ENCODE measurements at places on chromosomes 2 and 18.

- DNase-seq, result no peak
Observed at GRCh38 chr18:63237881-63238692, 81.5 kb downstream of the BCL2 start.

GRCh38 chr2:182081602-182082260 lies 96.1 kb downstream of the PPP1R1C start:
- DNase-seq, result no peak

DNA sequence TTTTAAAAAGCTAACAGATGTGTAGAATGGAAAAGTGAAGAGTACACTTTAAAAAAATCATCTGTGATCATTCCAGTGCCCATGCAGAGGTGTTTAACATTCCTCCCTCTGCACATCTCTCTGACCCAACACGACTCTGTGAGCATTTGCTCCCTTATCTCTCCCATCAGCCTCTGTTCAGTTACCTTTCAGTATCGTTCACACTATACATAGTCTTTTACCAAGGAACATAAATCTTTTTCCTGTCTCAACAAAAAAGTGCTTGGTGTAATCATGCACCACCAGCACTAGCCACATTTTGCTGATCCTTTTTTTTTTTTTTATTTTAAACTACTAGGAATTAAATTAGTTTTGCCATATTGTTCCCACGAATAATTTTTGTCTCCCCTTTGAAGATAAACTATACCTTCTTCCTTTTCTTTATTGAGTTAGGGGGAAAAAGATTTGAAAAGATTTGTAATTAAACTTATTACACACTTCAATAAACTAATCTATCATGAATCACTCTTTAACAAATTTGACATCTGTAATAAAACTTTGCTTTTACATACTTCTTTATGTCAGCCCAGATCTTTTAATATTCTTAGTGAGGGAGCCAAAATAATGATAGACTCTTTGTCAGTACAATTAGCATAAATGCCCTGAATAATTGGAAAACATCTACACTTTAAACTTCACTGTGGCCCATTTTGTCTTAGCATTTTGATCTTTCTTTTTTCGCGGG lies 489.8 kb upstream of the FANCL start:
- DNase-seq, result no peak

DNA sequence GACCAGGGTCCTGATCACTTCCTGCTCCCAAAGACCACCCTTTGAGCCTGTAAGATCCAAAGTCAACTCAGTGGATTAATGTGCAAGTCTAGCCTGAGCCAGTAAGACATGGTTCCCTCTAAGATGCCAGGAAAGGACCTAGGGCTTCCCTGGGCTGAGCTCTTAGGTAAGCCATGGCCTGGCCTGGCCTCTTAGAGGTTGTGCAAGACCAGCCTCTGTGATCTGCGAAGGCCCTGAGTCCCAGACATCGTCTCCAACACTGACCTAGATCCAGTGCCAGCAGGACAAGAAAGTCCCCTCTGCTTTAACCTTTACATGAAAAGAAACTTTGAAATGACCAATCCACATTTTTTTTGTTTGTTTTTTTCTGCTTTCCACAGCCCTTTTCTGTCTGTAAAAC lies 73.6 kb upstream of the CYP1B1 start:
- DNase-seq, result no peak

DNA sequence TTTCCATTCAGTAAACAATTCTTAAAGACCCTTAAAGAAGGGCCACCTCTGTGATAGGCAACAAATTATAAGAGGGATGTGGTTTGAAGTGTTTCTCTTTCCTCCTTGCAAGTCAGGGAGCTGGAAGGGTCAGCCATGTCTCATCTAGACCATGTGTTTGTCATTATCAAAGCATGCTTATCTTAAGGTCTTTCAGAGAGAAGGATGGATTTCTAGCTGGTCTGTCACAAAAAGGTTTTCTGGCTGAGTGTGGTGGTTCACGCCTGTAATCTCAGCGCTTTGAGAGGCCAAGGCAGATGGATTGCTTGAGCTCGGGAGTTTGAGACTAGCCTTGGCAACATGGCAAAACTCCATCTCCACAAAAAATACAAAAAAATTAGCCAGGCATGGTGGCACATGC lies 59.2 kb upstream of the PEX13 start:
- DNase-seq, result no peak

DNA sequence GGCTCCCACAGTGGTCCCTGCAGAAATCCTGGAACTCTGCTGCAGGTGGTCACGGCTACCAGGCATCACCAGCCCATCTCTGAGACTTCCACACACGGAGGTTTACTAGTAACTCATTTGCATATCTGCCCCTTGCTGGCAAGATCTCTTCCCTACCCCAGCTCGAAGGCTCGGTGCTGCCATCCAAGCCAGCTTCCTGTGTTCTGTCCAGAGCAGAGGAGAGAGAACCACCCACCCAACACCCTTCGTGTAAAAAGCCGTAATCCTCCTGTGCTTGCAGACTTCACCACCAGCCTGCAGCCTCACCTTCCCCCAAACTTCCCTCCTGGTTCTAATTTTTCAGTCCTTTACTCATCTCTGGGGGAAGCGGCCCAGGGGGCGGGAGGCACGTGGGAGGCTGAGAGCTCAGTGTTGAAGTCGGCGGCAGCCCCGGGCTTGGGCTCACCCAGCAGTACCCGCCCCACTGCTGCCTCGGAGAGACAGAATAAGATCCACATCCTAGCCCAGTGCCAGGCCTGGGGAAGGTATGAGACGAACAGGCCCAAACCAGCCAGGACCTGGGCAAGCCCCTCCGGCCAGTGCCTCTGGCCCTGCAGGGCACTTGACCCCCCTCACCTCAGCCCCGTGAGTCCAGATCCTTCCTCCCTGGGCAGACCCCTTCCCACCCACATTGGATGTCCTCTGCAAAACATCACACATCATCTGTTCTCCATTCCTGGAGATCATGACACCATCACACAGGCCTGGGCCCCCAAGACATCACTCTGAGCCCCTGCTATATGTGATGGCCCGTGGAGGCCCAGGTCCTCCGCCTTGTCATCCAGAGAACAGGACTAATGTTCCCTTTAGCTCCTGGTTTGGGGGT lies 145.8 kb upstream of the ID2 start:
- no peak for DNase-seq

GRCh38 chr2:203470371-203470770 lies 64.7 kb downstream of the RAPH1 start:
- no peak for DNase-seq

DNA sequence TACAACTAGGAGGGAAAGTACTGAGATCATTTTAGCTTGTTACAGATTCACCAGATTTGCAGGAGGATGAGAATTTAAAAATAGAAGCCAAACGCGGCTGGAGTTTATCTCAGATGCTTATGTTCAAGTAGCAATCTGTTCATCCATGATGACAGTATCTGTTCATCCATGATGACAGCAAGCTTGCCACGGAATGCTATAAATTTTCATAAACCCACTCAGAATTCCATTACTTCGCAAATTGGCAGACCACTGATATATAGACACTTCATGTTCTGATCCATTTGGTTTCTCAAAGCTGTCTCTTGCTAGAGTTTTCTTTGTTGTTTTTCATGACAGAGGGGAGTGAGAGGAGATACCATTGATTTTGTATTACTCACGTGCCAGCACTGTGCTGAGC lies 84.2 kb downstream of the GAREM1 start:
- DNase-seq, result no peak

DNA sequence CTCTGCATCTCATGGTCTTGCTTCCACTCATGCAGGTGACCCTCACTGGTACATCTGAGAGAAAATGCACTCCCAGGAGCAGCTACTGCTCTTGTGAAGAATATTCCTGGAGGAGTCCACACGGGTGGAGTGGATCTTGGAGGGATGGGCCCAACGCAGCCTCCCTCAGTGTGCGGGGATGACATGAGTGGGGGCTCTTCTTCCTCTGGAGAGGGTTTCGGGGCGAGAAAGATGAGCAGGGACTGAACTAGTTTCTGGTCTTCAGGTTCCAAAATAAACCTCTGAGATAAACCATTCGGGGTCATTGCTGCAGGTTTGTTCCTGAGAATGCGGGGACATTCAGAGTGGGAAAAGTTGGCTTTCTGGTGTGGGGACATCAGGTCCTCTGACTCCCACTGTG lies 39.1 kb downstream of the COPS8 start:
- DNase-seq, result no peak

DNA sequence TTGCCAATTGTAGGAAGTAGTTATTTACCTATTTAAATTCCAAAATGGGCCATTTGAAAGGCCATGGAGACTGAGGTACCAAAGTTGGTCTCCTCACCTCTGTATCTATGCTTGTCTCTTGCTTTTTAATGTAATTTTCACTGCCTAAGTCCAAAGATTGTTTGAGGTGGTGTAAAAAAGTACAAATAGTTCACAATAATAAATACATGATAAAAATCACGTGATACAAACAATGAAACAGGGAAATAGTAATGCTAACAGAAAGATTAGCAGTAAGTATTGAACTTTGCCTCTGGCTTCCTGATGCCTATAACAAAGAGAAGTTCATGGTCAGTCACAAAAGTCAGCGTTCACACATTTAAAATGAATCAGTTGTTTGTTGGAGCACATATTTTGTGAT lies 67.6 kb downstream of the CNTNAP5 start:
- DNase-seq, result no peak

DNA sequence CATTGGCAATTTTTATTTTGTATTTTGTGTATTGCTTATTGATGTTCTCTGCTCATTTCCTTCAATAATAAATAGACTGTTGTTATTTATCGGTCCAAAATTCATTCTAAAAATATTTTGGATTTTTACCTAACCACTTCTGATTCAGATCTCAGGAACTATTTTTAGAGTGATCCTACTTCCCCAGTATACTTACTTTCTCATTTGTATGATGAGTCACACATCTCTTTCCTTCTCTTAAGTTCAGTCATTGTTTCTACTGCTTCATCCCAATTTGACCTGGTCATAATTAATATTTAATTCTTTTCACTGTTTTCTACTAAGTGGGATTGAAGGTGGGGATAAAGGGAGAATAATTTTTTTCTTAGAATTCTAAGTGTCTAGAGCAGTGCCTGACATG lies 75.1 kb downstream of the AGPS start:
- no peak for DNase-seq

DNA sequence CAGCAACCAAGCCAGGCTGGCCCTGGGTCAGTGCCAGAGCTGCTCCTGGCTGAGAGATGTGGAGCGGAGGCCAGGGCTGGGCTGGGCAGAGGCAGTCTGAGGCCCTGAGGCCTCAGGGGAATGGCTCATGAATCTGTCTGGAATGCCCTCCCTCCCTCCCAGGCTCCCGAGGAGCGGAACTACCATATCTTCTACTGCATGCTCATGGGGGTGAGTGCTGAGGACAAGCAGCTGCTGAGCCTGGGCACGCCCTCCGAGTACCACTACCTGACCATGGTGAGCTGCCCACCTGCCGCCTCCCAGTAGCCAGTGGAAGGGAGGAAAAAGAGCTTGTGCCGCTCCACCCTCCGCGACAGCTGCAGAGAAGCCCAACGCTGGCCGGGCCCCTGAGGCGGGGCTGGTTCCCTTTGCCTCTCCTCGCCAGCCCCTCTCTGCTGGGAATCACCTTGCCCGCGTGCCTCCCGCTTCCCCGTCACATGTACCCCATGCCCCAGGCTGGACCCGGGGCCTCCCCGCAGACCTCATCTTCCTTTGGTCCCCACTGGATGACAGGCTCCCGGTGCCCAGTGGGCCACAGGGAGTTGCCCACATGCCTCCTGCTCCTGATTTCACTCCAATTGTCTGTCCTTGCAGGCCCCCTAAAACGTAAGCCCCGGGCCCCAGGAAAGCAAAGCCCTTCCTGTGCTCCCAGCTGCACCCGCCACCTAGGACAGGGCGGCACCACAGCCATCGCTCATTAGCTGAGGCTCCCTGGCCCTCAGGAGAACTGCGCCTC lies 41.1 kb downstream of the MYO7B start:
- DNase-seq, result no peak

DNA sequence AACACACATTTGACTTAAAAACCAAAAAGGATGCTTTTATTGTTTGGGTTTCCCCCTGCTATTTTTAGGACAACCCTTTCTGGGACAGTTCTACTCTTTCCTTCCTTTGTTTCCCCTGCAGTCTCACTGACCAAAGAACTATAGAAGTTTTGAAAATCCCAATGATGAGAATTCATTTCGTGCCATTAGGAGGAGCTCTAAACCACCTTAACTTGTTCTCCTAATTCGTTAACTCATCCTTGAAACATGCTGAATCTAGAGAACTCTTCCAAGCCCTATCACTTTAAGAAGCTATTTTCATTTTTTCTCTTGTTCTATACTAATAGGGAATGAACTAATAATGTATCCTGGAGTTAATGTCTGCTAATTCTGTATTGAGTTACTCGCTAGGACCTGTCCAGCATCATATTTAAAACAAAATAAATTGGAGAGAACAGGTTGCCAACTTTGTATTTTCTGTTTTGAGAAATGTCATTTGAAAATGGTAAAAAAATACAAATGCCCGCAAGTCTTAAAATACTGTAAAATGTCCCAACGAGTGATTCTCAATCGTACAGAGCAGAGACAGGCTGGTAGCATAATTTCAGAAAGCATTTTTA lies 62.9 kb downstream of the AFTPH start:
- DNase-seq, result no peak

GRCh38 chr2:229037621-229038020 lies 233.5 kb downstream of the PID1 start:
- DNase-seq, result no peak

- no peak for DNase-seq
Observed at GRCh38 chr2:220353897-220354296, 726.5 kb downstream of the SLC4A3 start.

DNA sequence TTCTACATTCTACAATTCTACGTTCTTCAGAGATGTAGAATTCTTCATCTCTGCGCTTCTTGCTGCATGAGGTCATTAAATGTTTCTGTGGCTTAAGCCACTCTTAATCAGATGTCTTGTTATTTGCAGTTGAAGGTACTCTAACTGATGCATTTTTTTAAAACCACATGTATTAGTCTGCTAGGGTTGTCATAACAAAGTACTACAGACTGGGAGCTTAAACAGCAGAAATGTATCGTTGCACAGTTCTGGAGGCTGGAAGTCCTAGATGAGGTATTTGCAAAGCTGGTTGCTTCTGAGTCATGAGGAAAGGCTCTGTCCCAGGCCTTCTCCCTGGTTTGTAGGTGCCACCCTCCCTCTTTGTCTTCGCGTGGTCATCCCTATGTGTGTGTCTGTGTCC lies 176.3 kb upstream of the GLI2 start:
- DNase-seq, result no peak

- DNase-seq, result no peak
Observed at GRCh38 chr2:129777146-129777545, 202.3 kb upstream of the RAB6C start.

DNA sequence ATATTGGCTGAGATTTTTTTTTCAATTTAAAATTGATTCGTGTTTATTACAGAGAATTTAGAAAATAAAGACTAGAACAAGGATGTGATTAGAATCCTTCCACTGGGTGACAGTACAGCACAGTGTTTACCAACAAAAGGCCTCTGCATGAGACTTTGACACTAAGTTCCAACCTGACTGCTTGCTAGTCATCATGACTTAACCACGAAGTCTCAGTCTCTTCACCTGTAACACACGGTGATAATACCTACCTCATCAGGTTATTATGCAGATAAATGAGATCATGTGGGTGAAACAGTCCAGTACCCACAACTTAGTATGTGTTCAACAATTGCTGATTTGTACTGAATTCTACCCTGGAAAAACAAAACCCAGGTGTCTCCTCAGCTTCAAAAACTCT lies 151.2 kb downstream of the STK39 start:
- DNase-seq, result no peak

GRCh38 chr18:48029296-48029986 lies 99.0 kb upstream of the SMAD2 start:
- DNase-seq, result no peak

GRCh38 chr2:74831693-74832530 lies 2.0 kb upstream of the HK2 start:
- DNase-seq, result no peak
